Lower leg skin (tissue), 4 donors: ENCODE measurements at places on chromosomes 4 and X. TPM values are rescaled to one million over a fixed set of nuclear protein-coding genes. Genes with fewer than 3 reads are reported as not detected.

DNA sequence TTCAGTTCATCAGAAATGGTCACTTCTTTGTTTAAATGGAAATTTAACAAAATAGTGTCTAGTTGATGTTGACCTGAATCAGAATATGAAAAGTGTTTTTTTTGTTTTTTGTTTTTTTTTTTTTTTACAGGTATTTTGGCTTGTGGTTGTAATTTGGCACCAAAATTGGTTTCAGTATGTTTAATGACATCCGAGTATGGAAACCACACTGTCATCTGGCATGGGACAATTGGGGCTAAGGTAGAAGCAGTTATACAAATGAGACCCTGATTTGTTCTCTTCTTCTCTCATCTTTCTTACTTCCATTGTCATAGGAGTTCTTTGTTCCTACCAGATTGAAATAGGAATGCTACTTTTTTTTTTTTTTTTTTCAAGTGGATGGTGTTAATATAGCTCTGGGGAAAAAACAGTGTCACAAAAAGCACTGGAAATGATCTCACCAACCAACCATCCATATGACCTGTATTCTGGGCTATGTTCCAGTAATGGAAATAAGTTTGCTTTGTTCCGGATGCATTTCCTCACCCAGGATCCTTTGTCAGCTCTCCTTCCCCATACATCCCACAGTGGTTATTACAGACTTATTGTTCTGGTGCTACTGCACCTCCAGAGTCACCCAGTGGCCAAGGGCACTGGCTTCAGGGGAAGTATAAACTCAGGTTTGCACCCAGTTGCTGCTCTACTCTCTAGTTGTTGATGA lies 95.8 kb downstream of the ATXN3L start:
- DNase-seq, result peak; percentile 15

ALAS2 gene
- not detected for total RNA-seq

- DNase-seq, result no peak
Measured at GRCh38 chr4:102736636-102737549, 23.9 kb downstream of the MANBA start.

GRCh38 chr4:88857588-88857987 lies 160.0 kb upstream of the NAP1L5 start:
- no peak for DNase-seq

MAGEA11 gene
- not detected for total RNA-seq

CT45A5 gene
- not detected for total RNA-seq

GRCh38 chr4:83810428-83810827 lies 274.5 kb downstream of the GPAT3 start:
- DNase-seq, result no peak

IL13RA2 gene
- total RNA-seq, result 0.29 TPM

- no peak for DNase-seq
Measured at GRCh38 chr4:156169011-156169410, 215.3 kb upstream of the CTSO start.

DNA sequence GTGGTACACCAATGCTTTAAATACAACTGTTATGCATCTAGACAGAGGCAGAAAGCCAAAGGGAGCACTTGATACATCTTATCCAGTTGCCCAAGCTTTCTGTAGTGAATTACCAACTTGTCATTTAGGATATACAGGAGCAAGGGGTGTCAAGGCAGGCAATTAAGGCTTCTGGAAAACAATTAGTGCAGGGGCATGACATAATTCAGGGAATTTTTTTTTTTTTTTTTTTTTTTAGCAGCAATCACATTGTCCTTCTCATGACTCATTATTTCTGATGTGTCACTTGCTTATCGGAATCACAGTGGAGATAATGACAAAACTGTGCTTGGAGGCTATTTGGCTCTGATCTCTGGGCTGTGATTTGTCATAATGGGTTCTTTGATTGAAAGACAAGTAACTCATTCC lies 259.5 kb downstream of the ARHGAP24 start:
- DNase-seq, result no peak

DNA sequence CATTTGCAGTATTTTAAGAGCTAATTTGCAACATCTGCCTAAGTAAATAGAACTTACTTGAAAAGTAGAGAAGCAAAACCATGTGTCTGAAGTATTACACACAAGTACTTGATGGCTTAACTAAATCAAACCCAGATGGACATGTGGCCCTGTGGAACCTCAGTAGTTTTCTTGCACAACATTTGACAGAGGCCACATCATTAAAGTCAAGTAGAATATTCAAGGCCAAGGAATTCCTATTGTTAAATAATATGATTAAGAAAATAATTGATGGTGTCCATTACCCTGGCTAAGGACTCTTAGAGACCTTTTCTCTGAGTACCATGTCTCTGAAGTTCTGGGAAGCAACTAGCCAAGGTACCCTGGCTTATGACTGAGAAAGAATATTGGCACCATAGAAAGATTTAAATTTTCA lies 135.4 kb upstream of the OTUD4 start:
- peak; percentile 29 for DNase-seq

DNA sequence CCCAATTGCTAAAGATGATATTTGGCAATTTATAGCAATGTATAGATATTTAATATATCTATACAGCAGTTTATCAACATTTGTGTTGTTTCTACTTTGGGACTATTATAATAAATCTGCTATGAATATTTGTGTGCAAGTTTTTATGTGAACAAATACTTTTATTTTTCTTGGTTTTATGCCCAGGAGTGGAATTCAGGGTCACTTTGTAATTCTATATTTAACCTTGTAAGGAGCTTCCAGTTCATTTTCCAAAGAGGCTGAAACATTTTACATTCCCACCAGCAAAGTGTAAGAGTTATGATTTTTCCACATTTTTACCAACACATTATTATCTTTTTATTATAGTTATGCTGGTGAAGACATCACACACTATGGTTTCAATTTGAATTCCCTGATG lies 801.3 kb downstream of the PCDH18 start:
- no peak for DNase-seq

ZNF157 gene
- 0.19 TPM for total RNA-seq

GRCh38 chr4:159014859-159015258 lies 88.0 kb upstream of the RAPGEF2 start:
- no peak for DNase-seq

DNA sequence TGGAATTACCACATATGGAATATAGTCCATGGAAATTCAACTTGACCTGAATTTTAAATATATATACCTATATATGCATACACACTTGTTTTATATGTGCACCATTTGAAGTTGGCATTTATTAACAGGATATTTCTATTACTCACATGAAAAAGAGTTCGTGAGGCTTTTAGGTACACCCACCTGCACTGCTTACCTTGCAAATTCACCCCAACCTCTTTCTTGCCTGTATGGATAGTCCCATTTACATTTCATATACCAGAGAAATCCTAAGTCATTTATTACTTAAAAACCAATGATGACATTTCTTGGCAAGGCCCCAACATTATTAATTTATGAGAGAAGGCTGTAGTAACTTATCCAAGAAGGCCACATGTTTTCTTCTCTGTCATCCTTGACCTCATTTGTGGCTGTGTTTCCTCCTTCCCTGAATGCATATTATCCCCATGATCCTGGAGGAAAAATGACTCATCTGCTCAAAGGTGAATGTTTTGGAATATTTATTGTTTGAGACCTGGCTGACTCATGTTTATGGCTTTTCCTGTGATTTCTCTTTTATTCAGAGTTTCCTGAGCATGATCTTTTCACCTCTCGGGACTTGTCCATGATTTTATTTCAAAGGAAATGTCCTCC lies 62.2 kb upstream of the FAM241A start:
- no peak for DNase-seq

CT45A6 gene
- total RNA-seq, result not detected

DNA sequence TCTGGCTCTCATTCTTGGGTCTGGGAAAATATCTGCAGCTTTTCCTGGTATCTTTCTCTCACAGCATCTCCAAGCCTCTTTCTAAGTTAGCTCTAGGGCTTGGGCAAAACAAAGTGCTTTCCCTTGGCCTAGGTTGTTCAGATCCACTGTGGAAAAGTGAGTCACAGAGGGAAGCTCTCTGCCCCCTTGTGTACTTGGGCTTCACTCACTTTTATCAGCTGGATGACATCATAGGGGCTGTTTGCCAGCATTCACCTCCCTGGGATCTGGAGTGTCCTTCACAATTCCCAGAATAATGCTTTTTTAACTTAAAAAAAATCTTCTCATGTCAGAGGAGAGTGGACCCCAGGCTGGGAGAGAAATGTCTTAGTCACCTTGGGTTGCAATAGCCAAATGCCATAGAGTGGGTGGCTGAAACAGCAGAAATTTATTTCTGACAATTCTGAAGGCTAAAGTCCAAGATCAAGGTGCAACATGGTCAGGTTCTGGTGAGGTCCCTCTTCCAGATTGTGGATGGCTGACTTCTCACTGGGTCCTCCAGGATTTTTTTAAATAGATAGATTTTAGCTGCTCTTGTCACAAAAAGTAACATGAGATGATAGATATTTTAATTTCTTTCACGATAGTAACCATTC lies 247.8 kb downstream of the SH2D1A start:
- no peak for DNase-seq

HTN1 gene
- total RNA-seq, result not detected

GRCh38 chr4:40547789-40548132 lies 81.9 kb downstream of the RBM47 start:
- DNase-seq, result no peak

GYPE gene
- not detected for total RNA-seq

DNA sequence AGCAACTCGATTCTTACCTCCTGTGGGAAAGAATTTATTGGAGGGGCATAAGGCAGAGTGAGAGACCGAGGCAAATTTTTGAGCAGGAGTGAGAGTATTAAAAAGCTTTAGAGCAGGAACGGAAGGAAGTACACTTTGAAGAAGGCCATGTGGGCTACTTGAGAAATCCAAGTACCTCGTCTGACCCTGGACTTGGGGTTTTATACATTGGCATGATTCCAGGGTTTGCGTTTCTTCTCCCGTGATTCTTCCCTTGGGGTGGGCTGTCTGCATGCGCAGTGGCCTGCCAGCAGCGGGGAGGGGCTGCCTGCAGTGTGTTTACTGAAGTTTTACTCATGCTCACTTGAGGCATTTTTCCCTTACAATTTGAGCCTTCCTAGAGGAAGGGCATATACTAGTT lies 3.4 kb downstream of the GALNT7 start:
- no peak for DNase-seq

GRCh38 chr4:13367244-13367643 lies 116.9 kb downstream of the RAB28 start:
- DNase-seq, result no peak

DNA sequence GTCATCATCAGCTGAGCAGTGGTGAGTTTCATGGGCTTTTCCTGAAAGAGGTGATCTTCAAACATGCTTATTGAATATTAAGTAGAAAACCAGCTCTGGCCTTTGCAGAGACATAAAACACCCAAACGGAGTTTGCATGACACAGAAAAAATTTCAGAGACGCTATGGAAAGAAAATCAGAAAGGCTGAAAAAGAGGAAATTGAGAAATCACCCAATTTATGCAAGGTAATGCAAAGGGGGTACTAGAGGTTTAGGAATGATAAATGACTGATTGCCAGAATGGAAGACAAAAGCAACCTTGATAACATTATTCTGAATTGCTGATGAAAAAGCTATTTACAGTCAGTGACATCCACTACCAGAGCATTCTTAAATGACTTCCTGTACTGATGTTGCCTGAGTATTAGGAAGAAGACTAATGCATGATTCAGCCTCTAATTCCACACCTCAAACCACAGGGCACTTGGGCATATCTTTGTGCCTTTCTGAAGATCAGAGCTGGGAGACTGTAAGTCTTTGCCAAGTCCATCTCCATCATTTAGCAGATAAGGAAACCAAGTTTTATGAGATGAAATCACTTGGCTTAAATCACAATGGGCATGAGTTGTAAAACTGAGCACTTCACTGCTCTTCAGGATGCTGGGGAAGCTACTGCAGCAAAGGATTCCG lies 565.7 kb downstream of the PPARGC1A start:
- DNase-seq, result no peak

FOXR2 gene
- total RNA-seq, result not detected

GRCh38 chr4:10639664-10640063 lies 44.9 kb downstream of the CLNK start:
- DNase-seq, result no peak
